ENCODE measurements at places on chromosomes 16 and 17. TPM values are rescaled to one million over a fixed set of nuclear protein-coding genes. Genes with fewer than 3 reads are reported as not detected.

The SULT1A2 gene
- not detected for total RNA-seq

The CBX2 gene
- 3.8 TPM for total RNA-seq

The FOXN1 gene
- not detected for total RNA-seq

The ATP5PD gene
- 315 TPM for total RNA-seq

The GRAP gene
- 0.23 TPM for total RNA-seq

The KRT24 gene
- not detected for total RNA-seq

The ZNF768 gene
- 16.0 TPM for total RNA-seq

Data from smooth muscle cell of the umbilical artery (primary cell).